Stimulated activated CD4-positive, alpha-beta T cell treated with anti-CD3 and anti-CD28 coated beads, Interleukin-2, amount 100 ng/mL, for 24 hours (primary cell): ENCODE measurements at places on chromosomes 5 and 9.

- DNase-seq: no peak
Measured at GRCh38 chr5:150080696-150081435, 5.5 kb downstream of the CSF1R start.

DNA sequence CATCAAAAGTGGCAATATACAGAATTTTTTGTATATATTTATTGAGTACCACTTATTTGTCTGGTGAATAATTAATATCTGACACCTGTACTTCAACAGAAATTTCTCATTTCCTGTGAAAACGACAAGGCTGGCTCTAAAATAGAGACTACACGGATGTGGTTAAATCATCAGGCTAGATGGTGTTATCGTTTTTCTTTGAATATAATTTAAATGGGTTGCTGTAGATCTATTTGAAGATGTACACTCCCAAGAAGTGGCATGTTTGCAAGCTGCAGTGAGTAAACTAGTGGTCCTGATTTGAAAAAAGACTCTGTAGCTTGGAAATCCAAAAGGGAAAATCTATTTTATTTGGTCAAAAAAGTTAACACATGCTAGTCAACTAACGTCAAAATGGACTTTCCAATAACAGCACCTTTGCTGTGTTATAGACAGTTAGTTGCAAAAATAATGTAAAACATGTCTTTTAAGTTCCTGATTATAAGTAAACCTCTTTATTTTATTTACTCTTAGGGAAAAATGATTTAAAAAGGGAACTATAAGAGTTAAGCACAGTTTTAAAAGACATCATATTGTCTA lies 13.8 kb downstream of the ST8SIA4 start:
- no peak for DNase-seq

DNA sequence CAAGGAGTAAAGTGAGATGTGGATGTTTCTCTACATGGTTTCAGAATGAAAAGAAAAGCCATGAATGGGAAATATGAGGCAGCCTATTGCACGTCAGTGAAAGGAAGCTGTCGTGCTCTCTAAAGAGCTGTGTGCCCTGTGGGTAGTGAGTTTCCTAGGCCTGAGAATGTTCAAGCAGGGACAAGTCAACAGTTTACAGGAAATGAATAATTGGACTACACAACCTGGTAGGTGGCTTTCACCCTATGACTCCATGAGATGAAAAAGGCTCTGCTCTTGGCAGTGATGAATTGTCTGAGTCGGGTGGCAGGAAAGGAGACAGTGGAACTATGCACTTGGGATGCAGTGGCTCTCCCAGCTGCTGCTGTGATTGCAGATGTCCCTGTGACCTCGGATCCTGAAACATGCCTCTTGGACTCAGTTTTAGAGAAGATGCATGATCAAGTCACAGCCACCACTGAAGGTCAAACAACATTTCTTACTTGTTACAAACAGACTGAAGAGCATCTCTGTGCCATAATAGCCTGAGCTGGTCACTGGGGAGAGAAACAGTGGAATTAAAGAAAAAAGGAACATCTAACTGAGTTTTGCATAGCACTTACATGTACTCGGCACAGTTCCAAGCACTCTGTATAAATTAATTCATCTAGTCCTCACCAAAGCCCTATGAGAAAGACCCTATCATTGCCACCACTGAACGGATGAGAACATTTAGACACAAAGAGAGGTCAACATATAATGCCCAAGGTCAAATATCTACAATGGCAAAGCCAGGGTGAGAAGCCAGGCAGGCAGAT lies 293.7 kb downstream of the SPOCK1 start:
- DNase-seq: no peak

DNA sequence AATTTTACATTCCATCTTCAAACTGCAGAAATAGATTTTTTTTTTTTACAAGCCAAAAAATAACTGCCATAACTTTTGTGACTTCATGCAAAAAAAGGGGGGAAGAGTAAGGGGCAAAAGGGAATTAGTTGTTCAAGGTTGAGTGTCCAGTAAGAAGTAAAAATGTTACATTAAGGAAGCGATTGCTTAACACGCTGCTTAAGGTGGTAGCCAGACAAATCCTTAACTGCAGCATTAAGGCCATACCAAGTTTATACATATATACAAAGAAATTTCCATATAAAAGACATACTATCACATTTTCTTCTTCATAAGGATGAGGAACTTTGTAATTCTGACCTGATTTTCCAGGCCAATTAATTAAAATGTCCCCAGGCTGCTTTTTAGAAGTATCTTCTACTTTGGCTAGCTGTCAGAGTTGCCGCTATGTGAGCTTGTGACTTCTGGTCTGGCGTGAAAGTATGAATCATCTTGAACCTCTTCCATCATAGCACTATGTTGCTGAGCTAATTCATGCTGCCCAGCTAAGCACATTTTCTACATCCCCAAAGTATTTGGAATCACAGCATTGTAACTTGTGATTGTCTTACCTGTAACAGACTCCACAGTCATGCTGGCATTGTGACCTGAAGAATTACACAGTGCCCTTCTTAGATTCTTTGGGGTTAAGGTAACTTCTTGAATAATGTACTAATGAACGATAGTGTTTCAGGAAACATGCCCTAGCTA lies 40.0 kb downstream of the G3BP1 start:
- DNase-seq: no peak

DNA sequence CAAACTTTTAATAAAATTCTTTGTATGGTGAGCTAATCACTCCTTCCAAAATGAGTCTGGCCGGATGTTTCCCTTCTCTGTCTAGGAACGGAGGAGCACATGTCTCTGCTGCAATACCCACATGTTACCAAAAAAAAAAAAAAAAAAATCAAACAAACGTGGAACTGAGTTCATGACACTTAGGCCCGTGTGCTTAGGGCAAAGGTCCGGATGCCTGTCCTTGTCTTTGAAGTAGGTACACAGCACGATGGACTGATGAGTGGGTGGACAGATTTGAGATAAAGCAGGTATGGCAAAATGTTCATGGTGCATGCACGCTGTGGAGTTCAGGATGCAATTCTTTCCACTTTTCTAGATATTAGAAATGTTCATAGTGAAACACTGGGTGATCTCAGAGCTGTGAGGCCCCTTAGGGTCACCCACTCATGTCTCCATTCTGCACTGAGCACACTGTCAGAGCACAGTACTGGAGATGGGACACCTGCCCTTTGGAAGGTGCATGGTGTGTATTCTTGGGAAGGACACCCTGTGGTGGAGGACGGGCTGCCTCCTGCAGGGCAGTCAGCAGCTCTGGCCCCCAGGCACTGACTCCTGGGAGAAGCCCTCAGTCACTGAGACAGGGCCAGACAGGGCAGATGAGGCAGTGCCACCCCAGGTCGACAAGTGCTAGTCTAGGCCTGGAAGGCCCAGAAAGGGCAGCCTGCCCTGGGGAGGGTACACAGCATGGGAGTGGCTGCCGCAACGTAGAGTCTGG lies 43.6 kb downstream of the GADD45G start:
- no peak for DNase-seq

- DNase-seq: no peak
Measured at GRCh38 chr9:93613174-93613573, 36.8 kb downstream of the PHF2 start.

DNA sequence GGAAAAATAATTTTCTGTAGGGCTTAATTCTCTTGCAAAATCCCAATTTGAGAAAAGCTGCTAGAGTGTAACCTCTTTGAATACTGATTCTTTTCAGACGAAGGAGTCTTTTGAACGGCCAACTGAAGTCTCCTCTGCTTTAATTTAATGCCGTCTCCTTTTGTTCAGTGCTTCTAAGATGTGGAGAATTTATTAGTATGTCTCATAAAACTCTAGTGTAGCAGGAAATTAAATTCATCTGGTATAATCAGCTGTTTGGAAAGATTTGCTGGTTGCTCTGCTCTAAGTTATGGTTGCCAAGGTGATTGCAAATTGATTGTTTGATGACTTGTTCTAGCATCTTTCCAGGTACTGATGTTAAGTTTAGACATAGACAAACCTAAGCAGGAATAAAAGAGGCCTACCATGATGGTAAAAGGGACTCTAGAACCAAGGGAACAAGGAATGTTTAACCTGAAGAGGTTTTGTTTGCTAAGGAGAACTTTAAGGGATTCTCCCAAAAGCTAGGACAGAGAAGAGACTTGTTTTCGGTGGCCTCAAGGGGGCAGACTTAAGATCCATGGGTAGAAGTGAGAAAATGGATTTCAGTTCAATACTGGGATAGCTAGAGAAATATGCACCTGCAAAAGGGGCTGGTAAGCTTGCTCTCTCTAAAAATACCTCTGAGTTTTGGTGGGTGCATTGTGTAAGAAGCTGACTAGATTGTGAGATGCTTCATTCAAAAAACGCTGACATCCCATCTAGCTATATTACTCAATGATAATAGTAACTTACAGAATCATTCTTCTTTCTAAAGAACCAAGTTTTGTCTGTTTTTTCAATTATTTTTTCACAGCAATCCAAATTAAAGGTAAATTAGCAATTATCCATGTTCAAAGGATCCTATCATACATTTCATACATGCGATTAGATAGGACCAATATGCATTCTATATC lies 5.7 kb upstream of the ADRB2 start:
- DNase-seq: no peak

DNA sequence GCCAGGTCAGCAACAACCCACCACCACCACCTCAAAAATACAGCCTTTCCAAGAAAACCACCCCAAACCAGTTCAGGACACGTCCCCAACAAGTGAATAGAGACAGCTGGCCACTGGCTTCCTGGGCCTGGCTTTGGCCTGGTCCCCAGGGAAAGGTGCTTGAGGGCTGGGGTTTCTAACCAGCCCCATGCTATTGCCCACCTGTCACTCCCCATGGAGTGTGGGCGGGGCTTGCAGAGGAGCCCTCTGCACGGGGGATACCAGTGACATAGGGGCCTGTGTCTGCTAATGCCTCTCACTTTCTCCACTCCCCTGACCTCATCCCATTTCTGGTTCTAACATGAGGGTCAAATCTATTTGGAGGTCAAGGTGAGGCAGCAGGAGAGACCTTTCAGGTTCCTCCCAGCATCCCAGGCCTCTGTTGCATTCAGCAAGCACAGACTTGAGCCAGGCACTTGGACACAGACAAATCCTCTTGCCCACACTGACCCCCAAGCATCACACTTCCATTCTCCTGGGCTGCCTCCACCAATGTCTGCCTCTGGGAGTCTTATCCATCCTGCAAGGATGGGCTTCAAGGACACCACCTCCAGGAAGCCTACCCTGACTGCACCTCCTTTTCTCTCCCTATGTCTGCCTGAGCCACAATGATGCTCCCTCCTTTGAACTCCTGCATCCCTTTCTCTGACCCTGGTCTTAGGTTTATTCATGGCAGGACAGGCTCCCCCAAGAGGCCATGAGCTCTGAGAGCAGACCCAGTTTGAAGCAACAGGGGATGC lies 16.1 kb upstream of the TTLL11 start:
- no peak for DNase-seq

DNA sequence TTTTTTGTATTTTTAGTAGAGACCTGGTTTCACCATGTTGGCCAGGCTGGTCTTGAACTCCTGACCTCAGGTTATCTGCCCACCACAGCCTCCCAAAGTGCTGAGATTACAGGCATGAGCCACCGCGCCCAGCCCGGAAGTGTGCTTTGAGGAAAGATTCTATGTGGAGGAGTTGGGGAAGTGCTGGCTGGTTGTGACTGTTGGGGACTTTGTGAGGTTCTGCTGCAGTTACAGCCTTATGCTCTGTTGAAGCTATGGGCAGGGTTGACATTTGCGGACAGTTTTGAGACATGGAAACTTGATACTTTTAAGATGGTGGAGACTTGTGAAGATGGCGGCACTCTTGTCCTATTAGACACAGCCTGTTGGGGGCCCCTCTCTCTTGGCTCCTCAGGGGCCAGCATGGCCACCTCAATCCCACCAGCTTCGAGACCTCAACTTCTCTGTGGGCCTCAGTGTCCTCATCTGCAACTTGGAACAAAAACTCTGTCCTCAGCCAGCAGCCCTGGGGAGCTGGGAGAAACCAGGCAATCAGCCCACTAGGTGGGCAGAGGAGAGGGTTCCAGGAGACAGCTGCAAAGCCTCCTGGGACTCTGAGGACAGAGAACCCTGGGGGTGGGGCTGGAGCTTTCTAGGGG lies 24.9 kb downstream of the C9orf50 start:
- DNase-seq: no peak

DNA sequence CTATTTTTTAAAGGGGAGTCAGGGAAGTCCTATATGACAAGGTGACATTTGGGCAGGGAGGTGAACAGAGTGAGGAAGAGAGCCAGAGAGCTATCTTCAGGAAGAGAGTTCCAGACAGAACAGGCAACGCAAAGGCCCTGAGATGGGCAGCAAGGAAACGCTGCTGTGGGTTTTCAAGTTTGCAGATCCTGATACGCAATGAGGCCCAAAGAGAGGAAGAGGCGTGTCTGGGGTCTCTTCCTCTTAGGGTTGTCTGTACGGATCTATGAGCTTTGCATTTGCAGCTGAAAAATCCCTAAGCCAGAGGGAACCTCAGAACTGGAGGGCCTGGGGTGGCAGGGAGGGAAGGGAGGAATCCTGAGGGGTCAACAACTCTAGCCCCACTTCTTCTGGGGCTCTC lies 13.6 kb downstream of the FAT2 start:
- DNase-seq: no peak

- no peak for DNase-seq
Measured at GRCh38 chr5:170986598-170986997, 124.8 kb downstream of the RANBP17 start.

- no peak for DNase-seq
Measured at GRCh38 chr9:4828761-4829160, 36.0 kb downstream of the RCL1 start.

DNA sequence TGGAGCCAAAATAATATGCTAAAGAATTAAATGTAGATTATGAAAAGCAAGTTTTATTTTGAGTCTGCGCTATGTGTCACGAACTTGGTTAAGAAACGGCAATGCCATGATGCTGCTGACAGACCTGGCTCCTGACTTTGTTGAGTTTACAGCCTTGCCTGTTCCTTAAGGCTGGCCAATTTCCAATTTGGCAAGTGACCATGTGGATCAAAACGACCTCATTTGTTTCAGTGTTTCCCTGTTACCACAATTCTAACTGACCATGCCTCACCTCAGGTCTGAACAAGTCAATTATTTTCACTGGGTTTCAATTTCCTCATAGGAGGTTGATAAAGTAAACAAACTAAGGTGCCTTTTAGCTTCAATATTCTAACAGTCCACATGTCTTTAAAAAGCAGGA lies 461.4 kb downstream of the ZNF608 start:
- no peak for DNase-seq

GRCh38 chr5:141570655-141571054 lies 48.1 kb downstream of the DIAPH1 start:
- no peak for DNase-seq

DNA sequence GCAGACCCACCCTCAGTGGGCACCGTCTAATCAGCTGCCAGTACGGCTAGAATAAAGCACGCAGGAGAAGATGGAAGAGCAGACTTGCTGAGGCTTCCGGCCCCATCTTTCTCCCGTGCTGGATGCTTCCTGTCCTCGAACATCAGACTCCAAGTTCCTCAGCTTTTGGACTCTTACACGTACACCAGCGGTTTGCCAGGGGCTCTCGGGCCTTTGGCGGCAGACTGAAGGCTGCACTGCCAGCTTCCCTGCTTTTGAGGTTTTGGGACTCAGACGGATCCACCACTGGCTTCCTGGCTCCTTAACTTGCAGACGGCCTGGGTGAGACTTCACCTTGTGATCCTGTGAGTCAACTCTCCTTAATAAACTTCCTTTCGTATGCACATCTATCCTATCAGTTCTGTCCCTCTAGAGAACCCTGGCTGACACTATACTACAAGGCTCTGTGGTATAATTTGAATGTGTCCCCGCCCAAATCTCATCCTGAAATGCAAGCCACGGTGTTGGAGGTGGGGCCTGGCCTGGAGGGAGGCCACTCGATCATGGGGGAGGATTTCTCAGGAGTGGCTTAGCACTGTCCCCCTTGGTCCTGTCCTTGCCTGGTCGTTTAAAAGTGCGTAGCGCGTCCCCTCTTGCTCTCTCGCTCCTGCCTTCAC lies 31.1 kb upstream of the NRARP start:
- no peak for DNase-seq
